ENCODE measurements at places on chromosomes 13 and 19.

DNA sequence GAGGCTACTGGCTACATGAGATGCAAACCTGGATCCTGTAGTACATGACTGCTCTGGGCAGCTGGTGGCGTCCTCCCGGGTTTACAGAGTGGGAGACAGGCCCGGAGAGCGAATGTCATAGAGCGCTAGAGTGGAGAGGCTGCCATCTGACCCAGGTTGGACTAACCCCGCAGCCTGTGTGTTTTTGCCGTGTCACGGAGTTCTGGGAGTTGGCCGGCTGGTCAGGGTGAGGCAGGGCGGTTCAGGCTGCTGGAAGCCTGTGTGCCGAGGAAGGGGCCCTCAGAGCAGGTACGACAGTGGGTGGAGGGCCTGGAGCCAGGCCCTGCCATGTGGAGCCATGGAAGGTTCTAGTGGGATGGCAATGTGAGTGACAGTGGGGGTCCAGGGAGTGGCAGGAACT, 12.5 kb downstream of the CRTC1 start:
- no peak for DNase-seq

- DNase-seq, result no peak
Measured at GRCh38 chr19:46241626-46242025, 12.1 kb downstream of the IGFL1 start.

- no peak for DNase-seq
Measured at GRCh38 chr19:1874554-1875185, 10.6 kb downstream of the ABHD17A start.

DNA sequence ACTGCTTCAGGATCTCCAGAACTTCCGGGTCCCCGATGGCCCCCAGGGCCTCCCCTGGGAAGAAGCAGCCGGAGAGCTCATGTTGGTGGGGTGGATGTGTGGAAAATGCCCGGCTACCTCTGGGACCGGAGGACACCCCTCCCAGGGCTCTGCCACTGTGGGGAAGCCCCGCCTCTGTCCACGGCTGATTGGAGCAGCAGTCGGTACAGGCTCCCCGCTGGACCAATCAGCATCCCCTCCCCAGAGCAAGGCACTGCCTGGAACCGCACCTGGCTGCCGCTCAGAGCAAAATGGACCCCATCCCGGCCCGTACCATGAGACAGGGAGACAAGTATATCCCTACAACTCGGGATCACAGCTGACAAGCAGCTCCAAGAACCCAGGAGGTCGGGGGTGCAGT, 6.4 kb downstream of the DOHH start:
- DNase-seq, result no peak

- no peak for DNase-seq
Measured at GRCh38 chr13:29847501-29847983, 2.9 kb downstream of the UBL3 start.

DNA sequence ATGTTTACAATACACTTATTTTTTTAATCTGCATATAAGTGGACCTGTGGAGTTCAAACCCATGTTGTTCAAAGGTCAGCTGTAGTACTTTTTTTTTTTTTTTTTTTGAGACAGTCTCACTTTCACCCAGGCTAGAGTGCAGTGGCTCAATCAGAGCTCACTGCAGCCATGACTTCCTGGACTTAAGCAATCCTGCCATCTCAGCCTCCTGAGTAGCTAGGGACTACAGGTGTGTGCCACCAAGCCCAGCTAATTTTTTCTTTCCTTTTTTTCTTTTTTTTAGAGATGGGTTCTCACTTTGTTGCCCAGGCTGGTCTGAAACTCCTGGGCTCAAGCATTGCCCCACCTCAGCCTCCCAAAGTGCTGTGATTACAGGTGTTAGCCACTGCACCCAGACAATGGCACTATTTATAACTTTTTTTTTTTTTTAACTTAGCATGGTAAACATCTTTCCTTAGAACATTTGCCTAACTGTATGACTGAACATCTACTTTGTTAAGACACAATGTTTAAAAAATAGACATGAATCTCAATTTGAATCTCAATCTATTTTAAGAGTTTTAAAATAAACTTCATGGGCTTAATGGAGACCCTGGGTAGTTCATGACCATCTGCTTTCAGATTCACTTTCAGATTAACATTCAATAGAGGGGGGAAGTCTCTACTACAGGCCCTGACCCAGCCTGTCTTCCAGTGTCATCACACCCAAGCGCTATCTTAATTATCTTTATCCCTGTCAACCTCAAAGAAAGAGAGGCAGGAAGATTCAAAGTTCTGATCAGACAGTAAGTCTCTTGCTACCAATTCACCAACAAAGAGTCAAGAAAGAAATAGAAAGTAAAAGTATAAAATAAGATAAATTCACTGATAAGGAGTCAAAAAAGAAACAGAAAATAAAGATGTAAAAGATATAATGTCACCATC, 97.7 kb upstream of the DOCK9 start:
- DNase-seq, result no peak

GRCh38 chr13:70708775-70709174, 600.5 kb upstream of the KLHL1 start:
- no peak for DNase-seq

GRCh38 chr19:45136507-45137178, 24.1 kb downstream of the NKPD1 start:
- no peak for DNase-seq

DNA sequence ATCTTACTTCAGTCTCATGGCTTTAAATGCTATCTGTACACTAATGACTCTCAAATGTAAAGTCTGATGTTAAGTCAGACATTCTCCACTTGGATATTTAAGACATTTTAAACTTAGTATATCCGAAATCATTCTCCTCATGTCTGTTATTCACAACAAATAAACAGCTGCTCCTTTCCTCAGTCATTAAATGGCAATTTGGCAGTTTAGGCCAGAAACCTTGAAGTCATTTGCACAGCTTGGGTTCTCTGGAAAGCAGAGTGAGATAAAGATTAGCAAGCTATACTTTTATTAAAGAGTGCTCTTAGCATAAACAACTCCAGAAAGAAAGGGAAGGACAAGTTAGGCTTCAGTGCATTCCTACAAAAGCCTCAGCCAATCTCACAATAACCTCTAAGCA, 53.7 kb downstream of the DNAJC15 start:
- no peak for DNase-seq

- DNase-seq, result no peak
Measured at GRCh38 chr19:6011206-6011605, 33.3 kb upstream of the RANBP3 start.

GRCh38 chr13:61180234-61180633, 235.4 kb downstream of the PCDH20 start:
- DNase-seq, result no peak

DNA sequence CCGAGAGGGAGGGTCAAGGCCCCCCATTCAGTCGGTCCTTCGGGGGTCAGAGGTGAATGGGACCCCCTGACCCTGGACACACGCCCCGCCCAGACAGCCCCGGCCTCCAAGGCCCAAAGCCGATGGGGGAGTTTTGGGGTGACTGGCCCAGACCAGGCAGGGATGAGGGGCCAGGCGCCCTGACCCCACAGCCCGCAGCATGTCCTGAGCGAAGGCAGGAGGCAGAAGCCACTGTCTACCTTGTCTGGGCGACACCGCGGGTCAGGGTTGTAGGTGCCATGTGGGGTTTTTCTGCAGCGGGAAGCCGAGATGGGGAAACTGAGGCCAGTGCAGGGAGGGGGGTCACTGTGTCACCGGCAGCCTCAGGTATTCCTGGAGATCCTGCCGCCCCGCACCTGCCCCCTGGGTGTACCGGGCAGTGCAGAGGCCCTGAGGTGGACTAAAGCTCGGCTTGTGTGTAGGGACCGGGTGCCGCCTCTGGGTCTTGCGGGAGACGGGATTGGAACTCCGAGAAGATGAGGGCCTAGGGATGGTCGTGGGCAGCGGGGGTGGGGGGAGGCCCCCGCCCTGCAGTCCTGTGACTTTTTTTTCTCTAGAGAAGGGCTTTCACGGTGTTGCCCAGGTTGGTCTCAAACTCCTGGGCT, 8.5 kb downstream of the ARID3A start:
- DNase-seq, result no peak

DNA sequence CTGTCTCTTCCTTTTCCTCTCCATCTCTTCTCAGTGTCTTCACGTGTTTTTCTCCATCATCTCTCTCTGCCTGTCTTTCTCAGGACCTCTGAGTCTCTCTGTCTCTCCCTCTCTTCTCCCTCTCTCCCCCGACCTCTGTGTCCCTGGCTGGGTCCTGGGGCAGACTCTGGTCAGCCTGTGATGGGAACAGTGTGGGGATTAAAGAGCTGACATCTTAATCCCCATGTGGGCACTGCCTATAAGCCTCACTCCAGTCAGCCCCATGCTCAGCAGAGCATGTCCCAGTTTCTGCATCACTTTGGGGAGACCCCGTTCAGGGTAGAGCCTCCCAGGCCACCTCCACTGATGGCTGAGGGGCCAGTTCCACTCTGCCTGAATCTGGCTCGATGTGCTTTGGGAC, 16.2 kb downstream of the EGLN2 start:
- DNase-seq, result no peak

GRCh38 chr13:91133941-91134802, 213.3 kb upstream of the MIR17HG start:
- peak; percentile 2 for DNase-seq

- DNase-seq, result no peak
Measured at GRCh38 chr13:102260256-102260655, 141.6 kb downstream of the FGF14 start.

GRCh38 chr13:78169386-78169785, 250.8 kb upstream of the EDNRB start:
- no peak for DNase-seq

GRCh38 chr19:55536366-55536765, 567 bp downstream of the SBK2 start:
- no peak for DNase-seq

GRCh38 chr13:33230178-33230881, 55.2 kb downstream of the STARD13 start:
- no peak for DNase-seq

GRCh38 chr13:44111701-44112100, 232.0 kb downstream of the LACC1 start:
- DNase-seq, result no peak
